Activated T-helper 9 cell treated with anti-CD3 and anti-CD28 coated beads, Interleukin-2, amount 50 U/mL, for 16 hours (primary cell): ENCODE measurements at places on chromosomes 12 and 14.

- DNase-seq: no peak
These were observed 365.9 kb upstream of the NOVA1 start for GRCh38 chr14:26963711-26964110.

GRCh38 chr12:47807338-47807737 lies 12.4 kb downstream of the HDAC7 start:
- DNase-seq: no peak

DNA sequence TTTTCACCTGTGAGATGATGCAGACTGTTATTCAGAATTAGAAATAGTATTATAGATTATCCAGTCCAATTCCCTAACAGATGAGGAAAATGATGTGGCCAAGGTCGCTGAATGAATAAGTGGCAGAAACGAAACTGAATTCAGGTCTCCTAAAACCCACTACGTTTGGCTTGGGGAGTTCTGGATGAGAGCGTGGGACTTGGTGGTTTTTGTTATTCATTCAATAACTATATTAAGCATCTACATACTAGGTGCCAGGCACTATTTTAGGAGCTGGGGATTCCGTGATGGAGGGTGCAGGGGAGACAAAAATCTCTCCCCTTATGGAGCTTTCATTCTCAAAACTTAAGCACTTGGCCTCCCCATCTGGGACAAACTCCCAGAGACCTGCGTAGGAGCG lies 813 bp upstream of the CCDC184 start:
- no peak for DNase-seq

GRCh38 chr12:120677765-120678473 lies 9.0 kb upstream of the MLEC start:
- DNase-seq: no peak

- DNase-seq: no peak
These were observed 164.1 kb downstream of the SRGAP1 start for GRCh38 chr12:64008596-64008995.

DNA sequence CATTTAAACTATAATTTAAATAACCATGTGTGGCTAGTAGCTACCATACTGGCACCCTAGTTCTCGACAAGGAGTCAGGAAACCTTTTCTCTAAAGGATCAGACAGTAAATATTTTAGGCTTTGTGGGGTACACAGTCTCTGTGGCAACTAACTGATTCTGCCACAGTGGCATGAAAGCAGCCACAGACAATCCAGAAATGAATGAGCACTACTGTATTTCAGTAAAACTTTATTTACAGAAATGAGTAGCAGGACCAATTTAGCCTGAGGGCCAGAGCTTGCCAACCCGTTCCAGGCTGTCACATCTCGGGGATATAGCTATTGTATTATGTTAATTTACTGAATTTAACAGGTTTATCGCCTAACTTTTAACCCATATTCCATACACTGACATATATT lies 278.7 kb downstream of the ITPR2 start:
- DNase-seq: no peak

DNA sequence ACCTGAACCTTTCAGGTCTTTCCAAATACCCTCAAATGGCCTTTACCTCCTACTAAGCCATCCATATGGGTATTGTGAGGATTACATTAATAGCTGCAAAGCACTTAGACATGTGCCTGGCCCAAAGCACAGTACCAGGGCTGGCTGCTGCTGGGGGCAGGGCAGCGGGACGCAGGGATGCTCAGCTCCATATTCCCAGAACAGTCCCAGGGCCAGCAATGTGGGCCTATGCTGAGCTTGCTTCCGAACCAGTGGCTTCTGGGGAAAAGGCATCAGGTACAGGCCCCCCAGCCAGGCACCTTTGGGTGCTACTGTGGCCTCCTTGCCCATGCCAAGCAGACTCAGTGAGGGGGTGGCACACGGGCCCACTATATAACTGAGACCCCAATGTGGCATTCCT lies 10.4 kb downstream of the ACTN1 start:
- DNase-seq: no peak

- no peak for DNase-seq
These were observed 1.1 kb upstream of the CDKN3 start for GRCh38 chr14:54395716-54396115.

DNA sequence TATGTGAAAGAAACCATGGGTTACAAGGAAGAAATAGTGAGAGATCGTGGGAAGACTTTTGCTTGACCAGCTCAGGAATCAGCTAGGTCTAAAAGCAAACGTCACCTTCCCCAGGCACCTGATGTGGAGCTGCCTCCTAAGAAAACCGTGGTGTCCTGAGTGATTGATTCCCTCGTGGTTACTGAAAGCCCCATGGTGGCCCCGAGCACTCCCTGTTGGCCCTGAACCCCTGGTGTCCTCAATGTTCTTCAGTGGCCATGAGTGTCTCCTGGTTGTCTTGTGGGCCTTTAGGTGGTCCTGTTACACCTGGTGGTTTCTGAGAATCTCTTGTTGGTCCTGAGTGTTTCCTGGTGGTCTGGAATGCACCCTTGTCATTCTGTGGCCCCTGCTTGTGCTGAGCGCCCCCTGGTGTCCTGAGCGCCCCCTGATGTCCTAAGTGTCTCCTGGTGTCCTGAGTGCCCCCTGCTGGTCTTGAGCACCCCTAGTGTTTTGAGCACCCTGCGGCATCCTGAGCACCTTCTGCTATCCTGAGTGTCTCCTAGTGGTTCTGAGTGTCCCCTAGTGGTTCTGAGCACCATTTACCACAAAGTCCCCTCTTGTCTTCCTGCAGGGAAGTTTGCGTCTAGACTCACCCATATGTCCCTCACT lies 518.7 kb downstream of the TMEM121 start:
- DNase-seq: peak; percentile 73

DNA sequence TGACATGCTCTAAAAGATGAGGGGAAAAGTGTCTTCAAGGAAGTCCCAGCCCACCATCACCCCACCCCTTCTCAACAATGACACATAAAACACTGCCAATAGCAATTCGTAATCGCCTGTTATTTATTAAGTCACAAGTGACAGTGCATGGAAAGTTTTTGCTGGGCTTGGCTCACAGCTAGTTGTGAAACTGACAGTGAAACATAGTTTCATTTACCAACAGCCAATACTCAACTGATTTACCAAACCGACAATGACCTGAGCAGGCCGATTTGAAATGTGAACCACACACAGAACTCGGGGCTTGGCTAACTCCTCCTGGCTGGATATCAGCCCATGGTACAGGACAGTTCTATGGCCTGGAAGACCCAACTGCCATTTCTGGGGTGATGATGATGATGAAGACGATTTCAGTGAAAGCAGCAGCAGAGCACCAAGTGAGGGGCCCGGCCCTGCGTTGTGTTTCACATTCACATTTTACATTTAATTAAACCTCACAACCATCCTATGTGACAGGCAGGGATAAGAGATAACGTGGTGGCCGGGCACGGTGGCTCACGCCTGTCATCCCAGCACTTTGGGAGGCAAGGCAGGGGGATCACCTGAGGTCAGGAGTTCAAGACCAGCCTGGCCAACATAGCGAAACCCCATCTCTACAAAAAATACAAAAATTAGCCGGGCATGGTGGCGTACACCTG lies 42.7 kb downstream of the CAMKK2 start:
- no peak for DNase-seq

DNA sequence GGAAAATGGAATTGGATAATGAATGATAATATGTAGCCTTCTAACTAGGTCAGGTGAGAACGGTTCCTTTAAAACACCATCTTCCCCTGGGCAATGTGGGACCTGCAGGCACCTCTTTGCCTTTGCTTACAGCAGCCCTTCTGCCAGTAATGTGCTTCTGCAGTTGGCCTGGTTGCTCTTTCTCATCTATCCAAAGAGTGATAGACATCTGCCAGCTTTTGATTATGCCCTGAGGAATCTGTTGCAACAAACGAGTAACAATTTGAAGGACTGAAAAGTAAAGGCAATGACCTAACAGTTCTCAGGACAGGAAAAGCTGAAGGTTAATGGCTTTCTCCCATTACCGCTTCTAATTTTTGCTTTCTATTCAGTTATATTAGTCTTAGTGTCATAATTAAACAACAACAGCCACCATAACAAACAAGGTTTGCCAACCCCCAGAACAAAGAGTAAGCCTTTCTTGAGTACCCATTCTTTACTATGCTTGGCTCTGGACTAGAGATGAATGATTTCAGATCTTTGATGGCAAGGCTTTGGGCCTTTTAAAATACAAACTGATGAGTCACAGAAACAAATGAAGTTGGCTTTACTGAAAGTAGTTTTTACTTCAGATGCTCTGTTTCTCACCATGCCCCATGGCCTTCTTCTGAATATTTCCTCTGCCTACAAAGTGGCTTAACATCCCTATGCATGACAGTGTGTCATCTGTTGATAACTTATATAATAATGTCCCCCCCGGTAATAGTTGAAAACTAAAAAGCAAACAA lies 76.1 kb upstream of the KRR1 start:
- no peak for DNase-seq

GRCh38 chr14:105228562-105228961 lies 19.8 kb upstream of the BTBD6 start:
- DNase-seq: no peak

GRCh38 chr12:85985996-85986395 lies 111.9 kb downstream of the NTS start:
- no peak for DNase-seq

DNA sequence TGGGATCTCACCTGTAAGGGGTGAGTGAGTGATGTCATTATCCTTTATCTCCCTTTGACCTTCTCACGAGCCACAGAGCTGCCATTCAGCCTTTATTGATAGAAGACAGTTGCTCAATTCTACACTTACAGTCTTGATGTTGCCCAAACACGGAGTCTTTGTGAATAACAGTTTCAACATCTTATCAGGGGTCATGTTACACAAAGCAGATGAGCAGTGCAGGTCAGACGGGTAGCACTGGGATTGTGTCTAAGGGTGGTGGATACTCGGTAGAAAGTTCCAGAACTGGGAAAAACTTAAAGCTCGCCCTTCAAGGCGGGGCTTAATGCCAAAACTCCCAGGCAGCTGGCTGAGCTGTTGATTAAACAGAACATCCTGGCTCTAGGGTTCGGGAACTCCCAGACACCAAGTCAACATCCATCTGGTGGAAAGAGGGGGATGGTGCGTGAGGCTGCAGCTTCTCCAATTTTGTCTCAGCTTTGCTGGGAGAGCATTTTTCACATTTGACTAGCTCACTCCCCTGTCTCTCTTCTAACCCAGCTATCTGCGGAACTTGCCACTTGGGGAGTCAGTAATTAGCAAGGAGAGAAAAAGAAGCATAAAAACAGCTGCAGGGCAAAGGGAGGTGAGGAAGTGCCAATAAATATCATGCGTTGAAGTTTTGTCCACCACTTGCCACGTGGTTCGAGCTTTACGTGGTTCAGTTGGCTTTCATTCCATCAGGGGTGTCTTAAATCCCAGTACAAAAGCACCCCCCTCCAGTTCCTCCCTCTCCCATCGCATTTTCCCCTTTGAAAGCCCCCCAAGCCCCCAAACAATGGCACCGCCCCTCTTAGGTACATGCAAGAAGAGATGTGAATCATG lies 31.0 kb downstream of the FOXN4 start:
- no peak for DNase-seq

- no peak for DNase-seq
These were observed 88.4 kb upstream of the DCD start for GRCh38 chr12:54736549-54736948.

GRCh38 chr14:24665440-24665991 lies 31.5 kb upstream of the GZMB start:
- no peak for DNase-seq

DNA sequence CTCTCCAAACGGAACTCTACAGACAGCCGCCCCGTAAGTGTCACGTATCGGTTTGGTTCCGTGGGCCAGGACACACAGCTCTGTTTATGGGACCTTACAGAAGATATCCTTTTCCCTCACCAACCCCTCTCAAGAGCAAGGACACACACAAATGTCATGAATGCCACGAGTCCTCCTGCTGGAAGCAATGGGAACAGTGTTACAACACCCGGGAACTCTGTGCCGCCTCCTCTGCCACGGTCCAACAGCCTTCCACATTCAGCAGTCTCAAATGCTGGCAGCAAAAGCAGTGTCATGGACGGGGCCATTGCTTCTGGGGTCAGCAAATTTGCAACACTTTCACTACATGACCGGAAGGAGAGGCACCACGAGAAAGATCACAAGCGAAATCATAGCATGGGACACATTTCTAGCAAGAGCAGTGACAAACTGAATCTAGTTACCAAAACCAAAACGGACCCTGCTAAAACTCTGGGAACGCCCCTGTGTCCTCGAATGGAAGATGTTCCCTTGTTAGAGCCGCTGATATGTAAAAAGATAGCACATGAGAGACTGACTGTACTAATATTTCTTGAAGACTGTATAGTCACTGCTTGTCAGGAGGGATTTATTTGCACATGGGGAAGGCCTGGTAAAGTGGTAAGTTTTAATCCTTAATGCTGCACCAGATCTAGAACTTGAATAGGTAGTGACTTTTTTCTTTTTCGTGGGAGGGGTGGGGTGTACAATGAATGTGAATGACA lies 69.7 kb downstream of the WDR20 start:
- no peak for DNase-seq

DNA sequence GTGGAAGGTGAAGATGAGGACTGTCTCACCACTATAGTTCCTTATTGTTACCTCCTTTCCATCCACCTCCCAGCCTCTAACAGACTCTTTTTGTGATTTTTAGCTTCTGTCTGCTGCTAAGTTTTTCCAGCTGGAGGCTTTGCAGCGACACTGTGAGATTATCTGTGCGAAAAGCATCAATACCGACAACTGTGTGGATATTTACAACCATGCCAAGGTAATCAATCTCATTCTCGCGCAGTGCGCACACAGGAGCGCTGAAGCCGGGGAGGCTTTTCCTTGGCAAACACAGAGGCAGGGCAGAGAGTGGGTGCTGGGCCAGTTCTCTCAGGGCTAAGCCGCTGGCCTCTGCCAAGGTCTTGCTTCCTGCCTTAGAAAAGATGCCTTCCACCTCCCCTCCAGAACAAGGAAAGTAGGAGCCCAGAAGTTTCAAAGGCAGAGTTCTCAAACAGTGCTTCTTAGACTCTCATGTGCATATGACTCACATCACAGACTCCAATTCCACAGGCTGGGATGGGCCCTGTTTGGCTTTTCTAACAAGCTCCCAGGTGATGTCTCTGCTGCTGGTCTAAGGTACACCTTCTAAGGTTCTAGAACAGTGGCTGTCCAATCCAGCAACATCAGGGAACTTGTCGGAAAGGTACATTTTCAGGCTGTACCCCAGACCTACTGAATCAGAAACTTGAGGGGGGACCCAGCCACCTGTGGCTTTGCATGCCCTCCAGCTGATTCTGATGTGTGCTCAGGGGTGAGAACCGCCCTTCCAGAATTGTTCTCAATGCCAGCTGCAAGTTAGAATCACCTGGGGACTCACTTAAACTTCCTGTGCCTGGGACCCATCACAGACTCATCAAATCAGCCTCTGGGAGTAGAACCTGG lies 33.8 kb upstream of the PWP1 start:
- DNase-seq: no peak

GRCh38 chr12:5900533-5901205 lies 44.4 kb downstream of the ANO2 start:
- no peak for DNase-seq
